ENCODE measurements at places on chromosomes 2 and 18.

- no peak for DNase-seq
Measured at GRCh38 chr18:7945882-7946281, 378.8 kb downstream of the PTPRM start.

DNA sequence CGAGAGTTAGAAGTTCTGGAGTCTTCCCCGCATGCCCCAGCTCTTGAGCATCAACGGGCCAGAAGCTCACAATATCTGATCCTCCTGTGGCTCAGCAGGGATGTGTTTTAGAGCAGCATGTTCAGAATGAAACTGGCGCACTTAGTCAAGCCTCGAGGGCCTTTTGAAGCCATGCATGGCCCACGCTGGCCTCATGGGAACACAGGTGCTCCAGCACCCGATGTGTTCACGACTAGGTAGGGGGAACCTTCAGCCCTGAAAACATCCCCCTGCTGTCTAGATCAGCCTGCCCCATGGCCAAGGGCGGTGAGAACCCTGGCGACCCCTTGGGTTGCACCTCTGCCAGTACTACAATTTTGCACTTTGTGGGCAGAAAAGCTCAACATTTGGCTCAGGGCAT lies 32.8 kb downstream of the MSH6 start:
- no peak for DNase-seq

GRCh38 chr18:28777756-28778155 lies 600.8 kb upstream of the CDH2 start:
- no peak for DNase-seq

DNA sequence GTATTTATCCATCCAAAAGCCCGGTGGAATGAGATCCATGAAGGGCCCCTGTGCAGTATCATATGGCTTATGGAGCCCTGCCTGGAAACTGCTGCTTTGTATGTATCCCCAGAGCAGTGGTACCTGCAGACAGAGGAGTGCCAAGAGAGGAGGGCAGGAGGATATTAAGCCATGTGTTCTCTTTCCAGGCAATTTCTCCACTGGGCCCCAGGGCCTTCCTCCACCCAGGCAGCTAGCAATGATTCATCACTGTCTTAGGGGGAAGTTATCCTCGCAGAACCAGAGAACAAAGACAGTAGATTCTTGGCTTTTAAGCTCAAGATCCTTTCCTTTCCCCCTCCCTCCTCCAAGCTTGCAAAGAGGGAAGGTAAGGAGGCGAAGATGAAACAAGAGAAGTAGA lies 98.1 kb downstream of the LRRC30 start:
- no peak for DNase-seq

DNA sequence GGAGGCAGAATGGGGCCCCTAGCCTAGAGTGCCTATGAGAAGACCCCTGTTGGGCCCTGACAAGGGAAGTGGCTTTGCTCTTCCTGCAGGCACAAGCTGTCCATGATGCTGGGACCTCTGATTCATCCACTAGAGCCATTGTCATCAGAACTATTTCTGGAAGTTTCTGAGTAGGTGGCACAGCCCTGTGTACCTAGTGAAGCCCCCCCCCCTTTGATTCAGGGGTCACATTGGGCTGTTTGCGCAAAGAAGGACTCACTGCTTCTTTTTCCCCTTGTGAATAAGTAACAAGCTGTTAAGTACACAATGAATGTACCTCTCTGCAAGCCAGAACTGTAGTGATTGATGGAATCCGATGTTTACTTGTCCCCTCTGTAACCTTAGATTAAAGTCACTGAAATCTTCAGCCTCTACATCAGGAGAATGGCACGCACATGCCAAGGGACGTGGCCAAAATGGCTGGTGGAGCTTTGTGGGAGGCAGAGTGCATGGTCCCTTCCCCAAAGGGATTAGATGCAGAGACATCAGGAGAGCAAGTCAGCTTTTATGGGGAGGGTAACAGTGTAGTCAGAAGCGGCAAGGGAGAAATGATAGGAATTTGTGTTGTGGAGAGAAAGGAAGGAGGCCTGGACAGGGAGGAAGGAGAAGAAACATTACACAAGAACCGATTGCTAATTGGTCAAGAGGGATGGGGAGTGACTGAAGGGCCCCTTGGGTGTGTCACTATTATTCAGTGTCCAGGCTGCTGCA lies 267.6 kb upstream of the RAB12 start:
- DNase-seq: no peak

- no peak for DNase-seq
Measured at GRCh38 chr18:318791-319291, 51.0 kb upstream of the THOC1 start.

- DNase-seq: peak; percentile 66
Measured at GRCh38 chr2:54838585-54839035, 115.1 kb downstream of the EML6 start.

GRCh38 chr2:234204480-234204879 lies 154.0 kb downstream of the SPP2 start:
- DNase-seq: no peak

DNA sequence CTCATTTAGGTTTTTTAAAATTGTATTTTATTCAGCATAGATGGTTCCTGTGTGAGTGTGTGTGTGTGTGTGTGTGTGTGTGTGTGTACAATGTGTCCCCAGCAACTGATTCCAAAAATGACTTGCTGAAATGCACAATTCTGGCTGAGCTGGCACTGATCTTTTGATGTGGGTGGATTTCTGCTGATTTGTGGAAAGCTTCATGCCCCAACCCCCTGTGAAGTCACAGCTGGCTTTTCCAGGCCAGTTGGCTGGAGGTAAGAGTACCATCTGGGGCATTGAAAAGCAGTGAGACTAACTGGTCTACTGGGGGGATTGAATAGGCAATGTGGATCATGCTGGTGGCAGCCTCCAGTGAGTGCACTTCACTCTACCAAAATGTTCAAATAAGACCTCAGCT lies 187.2 kb downstream of the LRRTM1 start:
- DNase-seq: no peak

- no peak for DNase-seq
Measured at GRCh38 chr2:207219676-207220501, 54.1 kb upstream of the KLF7 start.

- no peak for DNase-seq
Measured at GRCh38 chr18:25228410-25228809, 123.6 kb downstream of the ZNF521 start.

- no peak for DNase-seq
Measured at GRCh38 chr2:120445449-120446143, 99.7 kb downstream of the INHBB start.

Measured in activated CD4-positive, alpha-beta memory T cell treated with anti-CD3 and anti-CD28 coated beads, Interleukin-2, amount 10 ng/mL, durations not matched to agents 7 days and 5 days (primary cell).